NCI-H2171 (cell line): ENCODE measurements at places on chromosomes 7 and 10.

DNA sequence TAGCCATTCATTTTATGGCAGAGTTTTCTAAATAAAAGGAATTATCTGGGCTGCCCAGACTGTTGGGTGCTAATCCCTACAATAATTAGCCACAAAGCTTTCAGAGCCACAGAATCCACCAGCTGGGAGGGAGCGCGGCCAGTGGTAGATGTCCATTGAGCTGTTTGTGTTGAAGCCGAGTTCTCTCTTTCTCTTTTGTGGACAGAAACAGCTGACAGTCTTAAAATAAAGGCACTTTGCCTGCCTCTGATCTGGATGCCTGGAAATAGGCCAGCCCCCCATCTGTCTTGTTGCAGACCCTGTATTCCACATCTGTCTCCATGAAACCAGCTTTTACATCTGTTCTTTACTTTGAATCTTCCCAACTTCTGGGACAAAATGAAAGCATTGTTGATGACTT, 66.1 kb downstream of the MTPN start:
- peak; percentile 9 for DNase-seq

DNA sequence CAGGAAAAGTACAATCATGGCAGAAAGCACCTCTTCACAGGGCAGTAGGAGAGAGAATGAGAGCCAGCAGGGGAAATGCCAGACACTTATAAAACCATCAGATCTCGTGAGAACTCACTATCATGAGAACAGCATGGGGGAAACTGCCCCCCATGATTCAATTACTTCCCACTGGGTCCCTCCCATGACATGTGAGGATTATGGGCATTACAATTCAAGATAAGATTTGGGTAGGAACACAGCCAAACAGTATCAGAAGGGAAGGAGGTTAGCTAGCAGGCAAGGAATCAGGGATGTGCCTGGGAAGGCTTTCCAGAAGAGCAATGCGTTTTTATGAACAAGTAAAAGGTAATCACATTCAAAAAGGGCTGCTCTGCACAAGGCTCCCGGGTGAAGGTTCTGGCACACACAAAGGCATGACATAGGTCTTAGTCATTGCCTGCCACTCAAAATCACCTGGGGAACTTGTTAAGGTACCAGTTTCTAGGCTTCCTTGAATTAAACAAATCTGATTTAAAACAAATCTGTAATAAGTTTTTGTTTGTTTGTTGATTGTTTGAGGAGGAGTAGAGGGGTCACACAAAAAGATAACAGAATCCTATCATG, 40.9 kb downstream of the BMPER start:
- no peak for DNase-seq

- no peak for DNase-seq
Observed at GRCh38 chr10:96949039-96949683, 117.1 kb downstream of the LCOR start.

- no peak for DNase-seq
Observed at GRCh38 chr10:44380829-44381600, 3.9 kb downstream of the CXCL12 start.

DNA sequence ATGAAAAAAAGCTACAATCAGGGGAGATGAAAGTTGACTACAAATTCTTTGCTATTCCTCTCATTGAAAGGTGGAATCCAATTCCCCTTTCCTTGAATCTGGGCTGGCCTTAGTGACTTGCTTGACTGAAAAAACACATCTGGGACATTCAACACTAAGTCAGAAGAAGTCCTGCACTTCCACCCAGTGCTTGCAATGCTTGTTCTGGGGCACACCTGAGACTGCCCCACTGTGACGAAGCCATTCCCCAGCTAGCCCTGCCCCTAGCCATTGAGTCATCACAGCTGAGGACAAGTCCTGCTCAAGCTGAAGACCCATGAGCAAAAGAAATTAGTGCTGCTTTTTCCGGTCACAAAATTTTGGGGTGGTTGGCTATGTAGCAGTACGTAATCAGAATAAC, 19.2 kb upstream of the GRID1 start:
- no peak for DNase-seq

DNA sequence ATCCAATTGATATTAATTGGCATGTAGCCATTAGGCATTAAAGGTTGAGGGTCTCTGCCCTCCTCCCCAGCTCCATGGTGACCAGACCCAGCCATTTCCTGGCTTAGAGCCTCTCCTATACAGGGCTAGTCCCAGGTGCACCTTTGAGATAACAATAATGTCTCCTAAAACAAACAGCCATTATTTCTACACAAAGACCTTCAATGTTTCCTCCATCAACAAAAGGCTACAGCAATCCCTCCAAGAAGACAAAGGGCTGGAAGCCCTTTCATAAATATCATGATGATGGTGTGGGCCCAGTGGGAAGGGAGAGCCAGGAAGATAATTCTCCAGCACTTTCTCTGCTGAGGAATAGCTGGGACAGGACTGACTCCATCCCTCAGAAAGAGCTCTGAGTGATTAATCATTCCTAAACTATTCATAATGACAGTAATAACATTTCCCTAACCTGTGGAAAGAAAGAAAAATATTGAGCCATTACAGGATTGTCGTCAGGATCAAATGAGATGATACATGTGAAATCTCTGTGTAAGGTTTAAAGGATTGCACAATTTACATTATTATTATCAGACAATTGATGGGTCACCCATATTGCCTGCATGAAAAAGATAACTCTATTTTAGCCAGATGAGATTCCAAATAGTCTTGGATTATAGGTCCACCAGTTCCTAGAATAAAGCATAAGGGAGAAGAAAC, 10.2 kb downstream of the PKD2L1 start:
- no peak for DNase-seq

- no peak for DNase-seq
Observed at GRCh38 chr10:43040482-43041256, 36.2 kb upstream of the RET start.

- no peak for DNase-seq
Observed at GRCh38 chr7:17546592-17546991, 248.1 kb downstream of the AHR start.

DNA sequence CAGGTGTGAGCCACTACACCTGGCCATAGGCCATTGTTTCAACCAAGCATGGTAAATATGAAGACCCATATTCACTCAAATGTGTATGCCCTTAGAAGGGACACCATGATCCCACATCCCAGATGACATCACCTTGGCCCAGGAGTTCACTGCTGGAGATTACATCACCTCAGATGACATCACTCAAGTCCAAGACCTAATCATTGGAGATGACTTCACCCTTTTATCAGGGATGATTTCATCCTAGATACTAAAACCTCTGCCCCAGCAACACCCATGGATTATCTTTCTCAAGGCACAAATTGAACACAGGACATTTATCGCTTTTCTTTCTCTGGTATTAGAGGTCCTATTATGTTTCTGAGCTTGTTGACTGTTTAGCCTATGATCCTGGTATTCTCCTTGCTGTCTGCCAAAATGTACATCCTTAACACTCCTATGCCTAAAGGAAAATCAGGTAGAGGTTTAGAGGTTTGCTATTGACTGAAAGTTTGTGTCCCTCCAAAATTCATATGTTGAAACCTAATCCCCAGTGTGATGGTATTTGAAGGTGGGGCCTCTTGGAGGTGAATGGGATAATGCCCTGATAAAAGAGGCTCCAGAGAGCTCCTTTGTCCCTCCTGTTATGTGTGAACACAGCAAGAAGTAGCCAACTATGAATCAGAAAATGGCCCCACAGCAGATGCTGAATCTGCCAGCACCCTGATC, 9.8 kb upstream of the CYP2C18 start:
- no peak for DNase-seq

DNA sequence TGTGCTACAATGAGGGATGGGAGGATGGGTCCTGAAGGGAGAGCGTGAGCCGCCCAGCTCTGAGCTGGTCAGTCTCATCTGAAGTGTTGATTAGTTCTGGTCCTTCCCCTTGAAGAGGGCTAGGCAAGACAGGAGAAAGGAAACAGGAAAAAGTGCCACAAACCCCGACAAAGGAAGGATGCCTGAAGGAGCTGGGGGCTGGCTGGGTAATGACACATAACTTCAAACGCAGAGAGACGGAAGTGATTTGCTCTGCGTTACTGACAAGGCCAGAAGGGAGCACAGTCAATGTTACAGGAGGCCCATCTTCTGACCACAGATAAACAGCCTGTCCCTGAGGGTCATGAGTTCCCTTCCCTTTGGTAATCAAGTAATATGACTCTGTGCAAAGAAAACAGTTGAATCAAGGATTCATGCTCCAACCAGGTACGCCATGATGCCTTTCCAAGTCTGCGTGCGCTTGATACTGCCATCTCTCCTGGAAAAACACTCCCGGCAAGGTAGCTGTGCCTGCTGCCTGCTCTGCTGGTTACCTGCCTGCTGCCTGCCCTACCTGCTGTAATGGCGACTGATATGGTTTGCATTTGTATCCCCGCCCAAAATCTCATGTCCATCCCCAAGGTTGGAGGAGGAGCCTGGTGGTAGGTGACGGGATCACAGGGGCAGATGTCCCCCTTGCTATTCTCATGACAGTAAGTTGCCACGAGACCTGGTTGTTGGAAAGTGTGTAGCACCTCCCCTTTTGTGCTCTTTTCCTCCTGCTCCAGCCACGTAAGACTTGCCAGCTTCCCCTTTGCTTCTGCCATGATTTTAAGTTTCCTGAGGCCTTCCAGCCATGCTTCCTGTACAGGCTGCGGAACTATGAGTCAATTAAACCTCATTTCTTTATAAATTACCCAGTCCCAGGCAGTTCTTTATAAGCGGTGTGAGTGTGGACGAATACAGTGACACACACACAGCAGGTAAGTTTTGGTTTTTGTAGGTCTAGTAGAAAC, 57.9 kb downstream of the GRB10 start:
- no peak for DNase-seq

GRCh38 chr7:88184848-88185304, 35.0 kb downstream of the SRI start:
- DNase-seq: no peak

DNA sequence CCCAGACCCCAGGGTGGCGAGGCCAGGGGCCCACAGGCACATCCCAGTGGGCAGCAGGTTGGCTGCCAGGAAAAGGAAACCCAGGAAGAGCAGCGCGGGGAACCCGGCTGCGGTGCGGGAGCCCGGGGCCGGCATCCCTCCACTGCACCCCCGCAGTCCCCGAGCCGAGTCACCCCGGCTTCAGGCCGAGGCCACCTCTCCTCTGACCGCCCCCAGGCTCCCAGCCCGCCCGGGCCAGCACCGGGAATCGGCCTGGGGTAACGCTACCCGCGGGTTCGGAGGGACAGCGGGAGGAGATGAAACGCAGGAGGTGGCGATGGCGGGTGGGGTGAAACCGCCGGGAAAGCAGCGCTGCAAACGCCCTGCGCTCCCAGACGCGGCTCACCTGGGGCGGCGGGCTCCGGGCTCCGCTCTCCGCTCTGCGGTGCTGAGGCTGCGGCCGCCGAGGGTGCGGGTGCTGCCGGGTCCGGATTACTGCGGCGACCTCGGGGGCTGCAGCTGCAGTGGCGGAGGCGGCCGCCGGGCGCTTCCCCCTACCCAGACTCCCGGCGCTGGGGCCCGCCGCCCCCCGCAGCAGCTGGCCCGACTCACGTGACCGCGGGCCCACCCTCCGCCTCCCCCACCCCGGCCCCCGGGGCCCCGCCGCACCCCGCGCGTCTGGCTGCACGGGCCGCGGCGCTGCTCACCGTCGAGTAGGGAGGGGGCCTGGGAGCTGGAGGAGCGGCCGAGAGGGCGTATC, at the start of gene SCRN1:
Gene SCRN1, minus strand, starts transcription at position 545 of the 739 bp plus-strand sequence. CDS start 20,734 bp downstream, outside the sequence.
- DNase-seq: peak; percentile 60

- no peak for DNase-seq
Observed at GRCh38 chr7:76234931-76235441, 33.3 kb downstream of the SRRM3 start.

- no peak for DNase-seq
Observed at GRCh38 chr7:128703609-128704241, 31.6 kb downstream of the GARIN1A start.

GRCh38 chr7:31190906-31191305, 138.8 kb downstream of the ADCYAP1R1 start:
- DNase-seq: no peak

- no peak for DNase-seq
Observed at GRCh38 chr10:67788028-67788886, 49.7 kb downstream of the DNAJC12 start.

GRCh38 chr7:101119876-101120275, 7.0 kb upstream of the SERPINE1 start:
- no peak for DNase-seq

GRCh38 chr10:5413012-5413938, 918 bp downstream of the NET1 start:
- peak; percentile 1 for DNase-seq
